CD14-positive monocyte (primary cell): ENCODE measurements at places on chromosomes 3 and 15. TPM values are rescaled to one million over a fixed set of nuclear protein-coding genes. Genes with fewer than 3 reads are reported as not detected.
A peak's percentile ranks its signal among the peaks of the same experiment; 100 is the strongest.

The REC114 gene
- not detected for polyA plus RNA-seq

The CCDC54 gene
- not detected for polyA plus RNA-seq

The SLC28A1 gene
- polyA plus RNA-seq, result not detected in 2 replicates

The ECE2 gene
- not detected for polyA plus RNA-seq

The GDPGP1 gene
- polyA plus RNA-seq, result 0.53 TPM

DNA sequence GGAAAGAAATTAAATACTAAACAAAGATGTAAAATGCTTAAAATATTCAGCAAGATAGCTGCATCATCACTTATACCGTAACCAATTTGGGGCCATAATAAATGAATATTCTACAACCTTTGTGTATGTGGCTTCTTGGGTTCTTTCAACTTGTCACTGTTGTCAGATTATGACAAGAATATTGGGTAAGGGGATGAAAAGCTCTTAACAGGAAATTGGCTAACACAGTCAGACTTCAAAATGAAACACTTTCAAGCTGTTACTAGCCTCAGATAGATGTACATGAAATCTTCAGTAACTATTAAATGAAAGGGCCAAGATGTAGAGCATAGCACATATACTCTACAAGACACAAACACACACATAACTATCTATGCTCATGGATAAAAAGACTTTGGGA lies 38.7 kb upstream of the ZNF385D start:
- DNase-seq, result no peak

DNA sequence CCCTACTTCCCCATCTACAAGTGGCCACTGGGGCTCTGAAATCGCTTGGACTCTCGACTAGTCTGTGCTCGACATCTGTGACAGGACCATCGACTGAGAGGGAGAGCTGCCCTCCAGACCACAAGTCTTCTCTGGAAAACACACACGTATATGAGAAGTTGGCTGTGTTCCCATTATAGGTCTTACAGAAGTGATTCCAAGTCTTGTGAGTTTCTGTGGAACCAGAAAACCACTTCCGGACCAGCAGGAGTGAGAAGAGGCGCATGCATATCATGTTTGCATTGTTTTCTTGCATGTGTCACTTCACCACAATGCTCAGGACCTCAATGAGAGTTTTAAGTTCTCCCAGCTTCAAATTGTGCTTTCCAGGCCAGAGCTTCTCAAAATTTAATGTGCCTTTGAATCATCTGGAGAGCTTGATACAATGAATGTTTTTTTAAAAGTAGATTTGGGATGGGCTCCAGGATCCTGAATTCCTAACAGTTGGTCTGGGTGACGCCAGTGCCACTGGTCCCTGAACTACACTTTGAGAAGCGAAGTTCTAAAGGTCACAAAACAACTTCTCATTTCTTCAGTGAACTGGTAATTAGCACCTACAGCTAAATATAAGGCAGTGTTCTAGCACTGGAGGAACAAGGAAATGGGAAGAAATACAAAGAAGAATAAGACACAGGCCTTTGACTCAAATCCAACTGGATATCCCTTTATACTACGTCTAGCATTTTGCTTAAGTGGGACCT lies 15.7 kb downstream of the LIPC start:
- DNase-seq, result peak; percentile 71

DNA sequence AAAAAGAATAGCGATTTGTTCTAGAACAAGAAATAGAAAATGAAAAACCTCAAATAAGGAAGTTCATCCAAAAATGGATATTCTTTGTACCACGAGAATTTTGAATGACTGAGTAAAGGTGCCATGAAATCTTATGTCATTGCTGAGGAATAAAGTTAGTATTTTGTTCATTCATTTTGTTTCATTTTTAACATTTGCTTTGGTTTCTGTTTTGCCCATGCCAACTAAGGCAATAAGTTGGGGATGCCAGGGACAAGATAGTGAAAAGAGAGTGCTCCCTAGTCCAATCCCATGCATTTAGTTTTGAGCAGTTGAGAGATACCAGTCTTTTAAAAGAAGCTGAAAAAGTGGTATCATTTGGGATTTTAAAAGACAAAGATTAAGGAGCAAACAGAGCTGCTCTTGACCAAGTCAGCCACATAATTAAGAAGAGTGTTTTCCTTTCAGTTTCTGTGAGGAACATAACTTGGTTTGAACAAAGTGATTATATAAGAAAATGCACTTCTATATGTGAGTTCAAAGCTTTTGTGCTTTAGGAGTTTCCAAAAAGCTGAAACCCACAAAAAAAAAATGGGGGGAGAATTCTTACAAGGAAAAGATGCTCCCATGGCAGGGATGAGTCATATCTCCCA lies 201.4 kb downstream of the PLOD2 start:
- no peak for DNase-seq

- no peak for DNase-seq
These were observed 29.1 kb upstream of the ATP13A5 start for GRCh38 chr3:193407688-193408087.

DNA sequence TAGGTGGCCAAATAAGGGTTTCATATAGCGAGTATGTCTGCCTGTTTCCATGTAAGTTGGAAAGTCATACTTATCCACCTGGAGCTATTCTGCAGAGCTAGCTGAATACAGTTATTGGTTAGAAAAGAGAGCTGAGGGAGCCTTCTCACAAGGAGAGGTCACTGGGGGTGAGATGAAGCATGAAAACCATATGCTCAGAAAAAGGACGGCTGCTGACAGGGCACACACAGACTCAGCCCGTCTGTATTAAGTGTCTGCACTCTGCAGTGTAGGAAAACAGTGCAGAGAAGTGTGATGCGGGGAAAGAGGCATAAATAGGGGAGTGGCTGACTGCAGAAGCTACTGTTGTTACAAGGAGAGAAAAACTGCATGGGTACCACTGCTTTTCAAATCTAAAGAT lies 58.2 kb downstream of the C3orf70 start:
- DNase-seq, result no peak

DNA sequence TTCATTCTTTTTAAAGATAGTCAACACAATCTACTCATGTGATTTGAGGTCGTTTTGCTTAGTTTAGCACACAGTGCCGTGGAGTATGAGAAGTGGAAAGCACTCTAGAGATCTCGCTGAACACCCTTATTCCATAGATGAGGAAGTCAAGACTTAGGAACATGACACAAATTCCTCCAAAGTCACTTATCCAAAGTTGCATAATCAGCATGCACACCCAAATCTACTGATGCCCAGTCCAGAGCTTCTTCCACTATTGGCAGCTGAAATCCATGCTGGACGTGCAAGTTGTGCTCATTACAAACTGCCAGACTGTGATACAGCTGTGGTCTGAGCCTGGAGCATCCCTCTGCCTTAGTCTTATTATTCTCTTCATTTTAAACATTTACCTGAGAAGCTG lies 83.5 kb upstream of the ZNF280D start:
- no peak for DNase-seq

- DNase-seq, result no peak
These were observed 76.1 kb downstream of the SYNPR start for GRCh38 chr3:63354160-63354559.

- no peak for DNase-seq
These were observed 245.4 kb upstream of the CBLB start for GRCh38 chr3:106114220-106114619.

- DNase-seq, result no peak
These were observed 322.9 kb downstream of the RORA start for GRCh38 chr15:60906146-60906674.

DNA sequence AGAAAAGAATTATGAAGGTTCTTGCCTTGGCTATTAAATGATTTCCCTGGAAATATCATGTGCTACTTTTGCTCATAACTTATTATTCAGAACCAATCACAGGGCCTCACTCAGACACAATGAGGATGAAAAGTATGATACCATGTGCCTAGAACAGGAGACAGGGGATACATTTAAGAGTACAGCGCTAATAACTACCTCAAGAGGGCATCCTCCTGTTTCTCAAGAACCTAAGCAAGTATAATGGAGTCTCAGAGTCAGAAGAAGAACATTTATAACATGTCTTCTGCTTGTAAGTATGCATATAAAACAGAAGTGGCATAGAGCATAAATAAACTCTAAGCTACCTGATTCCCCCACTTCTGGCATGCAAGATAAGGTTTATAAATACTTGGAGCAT lies 125.4 kb upstream of the MME start:
- peak; percentile 48 for DNase-seq

- DNase-seq, result no peak
These were observed 8.6 kb downstream of the TM4SF1 start for GRCh38 chr3:149368674-149369497.

DNA sequence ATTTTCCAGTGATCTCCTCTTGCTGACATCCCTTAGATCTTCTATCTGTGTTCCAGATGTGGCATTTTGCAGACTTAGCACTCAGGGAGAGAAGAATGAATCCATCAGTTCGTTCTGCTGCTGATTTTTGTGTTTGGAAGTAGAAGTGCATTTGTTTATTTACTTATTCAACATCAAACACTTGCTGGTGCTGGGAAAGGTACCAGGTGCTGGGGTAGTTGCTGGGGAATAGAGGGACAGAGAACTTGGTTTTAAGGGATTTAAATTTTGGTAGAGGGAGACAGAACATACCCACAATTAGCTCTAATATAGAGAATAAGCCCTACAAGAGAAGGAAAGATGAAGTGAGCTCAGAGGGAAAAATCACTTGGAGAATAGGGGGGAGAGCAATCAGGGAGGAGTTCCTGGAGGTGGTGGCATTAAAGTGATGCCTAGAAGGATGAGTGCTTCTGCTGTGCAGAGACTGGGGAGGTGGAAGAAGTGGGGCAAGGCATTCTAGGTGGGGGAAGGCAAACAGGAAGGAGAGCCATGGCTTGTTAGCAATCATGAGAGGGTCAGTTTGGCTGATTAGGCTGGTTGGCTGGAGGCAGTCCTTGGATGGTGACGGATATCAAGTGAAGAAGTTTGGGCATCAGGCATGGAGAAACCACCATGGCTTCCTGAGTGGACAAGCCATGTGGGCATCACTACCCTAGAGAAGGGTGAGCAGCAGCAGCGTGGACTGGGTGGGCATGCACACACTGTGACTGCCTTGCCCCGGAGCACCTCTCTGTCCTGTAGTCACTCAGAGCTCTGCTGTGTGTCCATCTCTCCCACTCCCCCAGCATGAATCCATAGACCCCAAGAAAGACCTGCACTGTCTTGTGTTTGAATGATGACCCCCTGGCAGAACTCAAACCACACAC lies 197.3 kb downstream of the OPA1 start:
- DNase-seq, result no peak

- no peak for DNase-seq
These were observed 17.0 kb downstream of the EOGT start for GRCh38 chr3:68996356-68996995.

- DNase-seq, result no peak
These were observed 127.9 kb downstream of the SLC25A26 start for GRCh38 chr3:66348704-66349103.

DNA sequence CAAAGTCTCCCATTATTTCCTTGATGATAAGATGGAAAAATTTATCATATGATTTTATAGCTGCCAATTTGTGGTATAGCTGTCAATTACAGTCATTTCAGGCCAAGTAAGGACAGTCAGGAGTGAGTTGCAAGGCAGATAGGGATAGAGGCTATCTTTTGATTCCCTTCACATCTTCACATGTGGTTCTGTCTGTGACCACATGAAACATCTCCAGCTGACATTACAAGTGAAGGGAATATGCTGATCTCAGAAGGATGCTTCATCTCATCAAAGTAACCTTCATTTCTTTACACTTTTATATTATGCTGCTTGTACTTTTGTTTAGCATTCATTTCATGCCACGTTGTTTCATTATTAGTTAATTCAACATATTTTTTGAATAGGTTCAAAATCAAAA lies 136.9 kb upstream of the CFAP20DC start:
- no peak for DNase-seq
